ENCODE measurements at places on chromosomes 1 and 21. TPM values are rescaled to one million over a fixed set of nuclear protein-coding genes. Genes with fewer than 3 reads are reported as not detected.

CD5L gene
- not detected for total RNA-seq

NBPF26 gene
- total RNA-seq: 1.0 TPM

TRIM58 gene
- 5.2 TPM for total RNA-seq

CYP2J2 gene
- not detected for total RNA-seq

LGR6 gene
- 0.37 TPM for total RNA-seq

PRRC2C gene
- 201 TPM for total RNA-seq

S100A7 gene
- not detected for total RNA-seq

ARHGAP29 gene
- 1.1 TPM for total RNA-seq

KRTAP21-2 gene
- total RNA-seq: not detected

ZYG11A gene
- 0.59 TPM for total RNA-seq

GBP2 gene
- total RNA-seq: not detected

MMEL1 gene
- total RNA-seq: 4.0 TPM

SPRR2B gene
- total RNA-seq: not detected

GCSAML gene
- total RNA-seq: not detected

CDK18 gene
- total RNA-seq: 1.7 TPM

RIPPLY3 gene
- total RNA-seq: not detected

- no peaks in the 10 kb centered on the region for H3K36me3 ChIP-seq
- peaks cover 2% of the 10 kb centered on the region for H3K27me3 ChIP-seq
- no peak for DNase-seq
- no peak overlapping the region for H3K4me3 ChIP-seq
- H3K27ac ChIP-seq: no peak overlapping the region
- H3K4me1 ChIP-seq: peaks cover 4% of the 10 kb centered on the region
These were observed 249.3 kb downstream of the ZNF648 start for GRCh38 chr1:181812208-181812607.

DNA sequence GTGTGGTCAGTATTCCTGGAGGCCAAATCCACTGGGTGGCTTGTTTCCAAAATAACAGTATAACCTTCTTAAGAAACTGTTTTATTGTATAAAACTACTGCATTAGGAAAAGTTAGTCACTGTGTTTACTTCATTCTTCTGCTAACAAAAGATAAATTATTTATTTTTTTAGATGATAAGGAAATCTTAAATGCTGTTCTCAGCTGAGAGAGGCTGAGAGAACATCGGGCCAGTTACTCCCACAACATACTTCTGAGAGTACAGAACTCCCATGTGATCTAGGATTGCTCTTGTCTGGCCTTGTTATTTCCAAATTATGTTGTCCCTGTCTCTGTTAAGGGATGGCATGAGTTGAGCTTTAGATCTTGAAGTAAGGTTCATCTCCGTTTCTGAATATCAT lies 96.7 kb upstream of the CXADR start:
- no peak overlapping the region for H3K4me3 ChIP-seq
- peaks cover 2% of the 10 kb centered on the region for H3K27me3 ChIP-seq
- no peaks in the 10 kb centered on the region for H3K36me3 ChIP-seq
- no peak for DNase-seq
- no peak overlapping the region for H3K27ac ChIP-seq

- no peak overlapping the region for H3K27ac ChIP-seq
- H3K27me3 ChIP-seq: peaks cover 13% of the 10 kb centered on the region
- peaks cover 3% of the 10 kb centered on the region for H3K4me1 ChIP-seq
- DNase-seq: no peak
- H3K36me3 ChIP-seq: no peaks in the 10 kb centered on the region
These were observed 31.7 kb downstream of the EDN2 start for GRCh38 chr1:41452704-41453290.

DNA sequence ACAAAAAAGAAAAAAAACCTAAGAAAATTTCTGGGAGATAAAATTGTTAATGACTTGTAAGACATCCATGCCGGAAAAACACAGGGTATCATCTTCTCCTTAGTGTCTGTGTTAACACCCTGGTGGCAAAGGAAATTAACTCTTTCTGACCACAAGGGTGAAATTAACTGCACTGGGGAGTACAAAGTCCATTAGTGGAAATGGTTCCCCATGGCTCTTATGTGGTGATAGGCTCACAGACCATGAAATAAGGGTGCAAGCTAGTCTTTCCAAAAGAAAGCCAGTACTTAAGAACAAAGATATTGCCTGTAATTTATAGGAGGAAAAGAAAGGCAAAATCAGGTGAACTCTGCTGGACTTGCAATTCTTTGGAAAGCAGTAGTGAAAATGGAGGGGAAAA lies 185.4 kb downstream of the LRRIQ3 start:
- H3K27ac ChIP-seq: peak overlapping the region; percentile 7
- DNase-seq: no peak
- no peaks in the 10 kb centered on the region for H3K36me3 ChIP-seq

GRCh38 chr21:16597753-16598152 lies 868.0 kb downstream of the USP25 start:
- no peak for DNase-seq
- no peak overlapping the region for H3K27ac ChIP-seq
- H3K36me3 ChIP-seq: no peaks in the 10 kb centered on the region
- no peaks in the 10 kb centered on the region for H3K27me3 ChIP-seq
- H3K4me3 ChIP-seq: no peak overlapping the region

- H3K27me3 ChIP-seq: peaks cover 3% of the 10 kb centered on the region
- peaks cover 9% of the 10 kb centered on the region for H3K4me1 ChIP-seq
- DNase-seq: peak; percentile 52
- H3K4me3 ChIP-seq: no peak overlapping the region
- peaks cover 10% of the 10 kb centered on the region for H3K36me3 ChIP-seq
These were observed 20.6 kb downstream of the RUNX3 start for GRCh38 chr1:24909388-24909898.

GRCh38 chr1:46400421-46400820 lies 6.3 kb downstream of the FAAH start:
- H3K27ac ChIP-seq: no peak overlapping the region
- H3K4me1 ChIP-seq: no peaks in the 10 kb centered on the region
- DNase-seq: no peak
- no peaks in the 10 kb centered on the region for H3K36me3 ChIP-seq

DNA sequence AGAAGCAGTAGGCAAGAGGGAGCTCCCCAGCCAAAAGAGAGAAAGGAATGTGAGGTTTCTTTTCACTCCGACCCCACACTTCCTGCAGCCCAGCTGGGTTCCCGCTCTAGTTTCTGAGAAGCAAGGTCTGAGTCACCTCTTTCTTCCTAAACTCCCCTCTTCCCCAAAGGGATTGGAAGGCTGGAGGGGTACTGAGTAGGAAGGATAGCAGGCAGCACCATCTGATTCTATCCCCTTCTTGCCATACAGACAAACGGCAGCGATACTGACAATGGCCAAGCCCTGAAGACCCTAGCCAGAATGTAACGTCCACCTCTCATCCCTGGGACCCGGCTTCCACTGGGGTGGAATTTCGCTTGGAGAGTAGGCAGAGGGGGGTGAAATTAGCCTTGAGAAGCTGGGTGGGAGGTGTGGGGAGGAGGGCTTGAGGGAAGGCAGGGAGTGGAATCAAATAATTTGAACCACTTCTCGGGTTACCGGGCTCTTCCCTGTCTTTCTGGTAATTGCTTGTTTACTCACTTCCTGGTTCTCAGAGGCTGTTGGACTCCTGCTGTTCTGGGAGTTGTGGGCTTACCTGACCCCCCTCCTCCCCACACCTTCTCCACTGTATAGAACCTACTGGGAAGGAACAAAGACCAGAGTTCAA lies 13.2 kb downstream of the IER5 start:
- peaks cover 54% of the 10 kb centered on the region for H3K4me1 ChIP-seq
- H3K4me3 ChIP-seq: no peak overlapping the region
- H3K27ac ChIP-seq: no peak overlapping the region

DNA sequence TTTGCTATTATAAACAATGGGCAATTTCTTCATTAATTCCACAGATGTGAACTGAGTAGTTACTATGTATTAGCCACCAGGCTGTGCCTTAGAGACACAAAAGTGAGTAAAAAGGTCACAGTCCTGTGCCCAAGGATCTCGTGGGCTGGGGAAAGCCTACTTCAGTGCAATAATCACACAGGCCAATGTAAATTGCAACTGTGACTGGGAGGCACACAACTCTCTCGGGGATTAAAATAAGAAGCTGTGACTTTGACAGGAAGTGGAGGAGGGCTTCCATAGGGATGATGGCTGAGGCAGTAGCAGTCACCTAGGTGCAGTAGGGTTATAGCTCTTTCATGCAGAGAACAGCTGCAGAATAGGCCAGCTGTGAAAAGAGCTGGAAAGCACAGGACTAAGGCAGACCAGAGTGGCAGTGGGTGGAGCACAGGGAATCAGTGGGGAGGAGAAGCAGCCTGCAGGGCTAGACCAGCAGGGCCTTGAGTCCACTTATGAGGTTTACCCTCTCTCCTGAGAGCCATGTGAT lies 121.9 kb downstream of the MAB21L3 start:
- peaks cover 3% of the 10 kb centered on the region for H3K27me3 ChIP-seq
- H3K4me1 ChIP-seq: peaks cover 4% of the 10 kb centered on the region
- no peak overlapping the region for H3K4me3 ChIP-seq
- H3K36me3 ChIP-seq: no peaks in the 10 kb centered on the region

DNA sequence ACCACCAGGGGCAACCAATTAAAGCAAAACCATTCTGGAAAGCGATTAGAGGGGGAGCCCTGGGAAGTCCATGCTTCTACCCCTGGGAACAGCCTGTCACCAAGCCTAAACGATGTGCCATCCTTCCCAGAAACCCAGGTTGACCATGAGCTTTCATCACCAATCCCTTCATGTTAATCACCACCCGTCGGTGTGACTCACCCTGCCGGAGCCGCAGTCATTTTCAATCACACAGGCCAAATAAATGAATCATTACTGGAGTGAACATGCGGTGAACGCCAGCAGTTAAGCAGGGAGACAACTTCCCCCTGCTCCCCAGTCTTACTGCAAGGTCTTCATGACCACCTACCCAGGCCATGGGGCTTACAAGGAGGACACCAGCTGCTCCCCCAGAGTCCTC lies 308.8 kb downstream of the AJAP1 start:
- no peak overlapping the region for H3K4me3 ChIP-seq
- H3K36me3 ChIP-seq: peaks cover 11% of the 10 kb centered on the region
- no peak for DNase-seq
- H3K4me1 ChIP-seq: no peaks in the 10 kb centered on the region

DNA sequence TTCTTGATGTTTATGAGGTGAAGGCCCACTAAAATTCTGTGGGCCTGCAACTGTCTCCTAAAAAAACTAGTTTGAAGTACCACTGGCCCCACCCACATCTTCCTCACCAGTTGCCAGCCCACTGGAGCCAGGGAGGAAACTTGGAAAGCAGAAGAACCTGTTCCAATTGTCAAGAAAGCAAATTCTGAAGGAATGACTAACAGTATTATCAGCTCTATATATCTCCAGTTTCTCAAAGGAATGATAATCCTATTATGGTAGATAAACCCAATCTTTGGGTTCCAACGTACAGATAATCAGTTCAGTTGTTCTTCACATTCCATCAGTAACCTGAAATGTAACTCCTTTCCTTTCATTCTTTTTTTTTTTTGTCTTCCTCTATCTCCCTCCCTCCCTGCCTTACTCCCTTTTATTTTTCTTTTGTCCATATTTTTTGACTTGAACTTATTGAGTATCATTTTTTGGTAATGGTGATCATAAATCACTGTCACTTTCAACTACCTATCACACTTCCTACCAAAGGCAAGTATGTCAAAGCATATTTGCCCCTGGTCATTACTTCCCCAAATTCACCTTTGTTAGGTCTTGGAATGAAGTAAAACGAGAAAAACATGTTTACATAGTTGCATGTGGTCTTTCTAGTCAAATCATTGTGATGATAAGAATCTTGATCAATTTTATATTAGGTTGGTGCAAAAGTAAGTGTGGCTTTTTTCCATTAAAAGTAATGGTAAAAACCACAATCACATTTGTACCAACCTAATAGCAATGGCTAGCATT lies 943.4 kb downstream of the TTLL7 start:
- H3K4me3 ChIP-seq: no peak overlapping the region
- peaks cover 9% of the 10 kb centered on the region for H3K36me3 ChIP-seq
- no peak overlapping the region for H3K27ac ChIP-seq
- no peaks in the 10 kb centered on the region for H3K4me1 ChIP-seq
- H3K27me3 ChIP-seq: no peaks in the 10 kb centered on the region

DNA sequence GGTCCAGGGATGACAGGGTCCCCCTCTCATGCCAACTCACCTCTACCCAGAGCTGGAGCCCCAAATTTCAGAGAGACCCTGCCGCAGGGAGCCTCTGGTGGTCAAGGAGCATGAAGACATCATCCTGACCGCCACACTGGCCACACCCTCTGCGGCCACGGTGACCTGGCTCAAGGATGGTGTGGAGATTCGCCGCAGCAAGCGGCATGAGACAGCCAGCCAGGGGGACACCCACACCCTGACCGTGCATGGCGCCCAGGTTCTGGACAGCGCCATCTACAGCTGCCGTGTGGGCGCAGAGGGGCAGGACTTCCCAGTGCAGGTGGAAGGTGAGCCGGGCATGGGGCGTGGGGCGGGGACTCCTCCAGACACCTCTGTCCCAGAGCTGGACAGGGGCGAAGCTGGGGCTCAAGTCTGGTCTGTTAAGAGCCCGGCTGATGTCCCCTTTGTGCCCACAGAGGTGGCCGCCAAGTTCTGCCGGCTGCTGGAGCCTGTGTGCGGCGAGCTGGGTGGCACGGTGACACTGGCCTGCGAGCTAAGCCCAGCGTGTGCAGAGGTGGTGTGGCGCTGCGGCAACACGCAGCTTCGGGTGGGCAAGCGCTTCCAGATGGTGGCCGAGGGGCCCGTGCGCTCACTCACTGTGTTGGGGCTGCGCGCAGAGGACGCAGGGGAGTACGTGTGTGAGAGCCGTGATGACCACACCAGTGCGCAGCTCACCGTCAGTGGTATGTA lies 66.0 kb downstream of the OBSCN start:
- H3K27me3 ChIP-seq: peaks cover 6% of the 10 kb centered on the region
- no peak overlapping the region for H3K27ac ChIP-seq
- H3K4me3 ChIP-seq: no peak overlapping the region
- no peak for DNase-seq
- H3K4me1 ChIP-seq: no peaks in the 10 kb centered on the region

GRCh38 chr1:113109908-113110554 lies 37.0 kb downstream of the LRIG2 start:
- H3K4me3 ChIP-seq: no peak overlapping the region
- no peak overlapping the region for H3K27ac ChIP-seq
- no peaks in the 10 kb centered on the region for H3K4me1 ChIP-seq
- H3K27me3 ChIP-seq: no peaks in the 10 kb centered on the region
- H3K36me3 ChIP-seq: no peaks in the 10 kb centered on the region
- DNase-seq: no peak

DNA sequence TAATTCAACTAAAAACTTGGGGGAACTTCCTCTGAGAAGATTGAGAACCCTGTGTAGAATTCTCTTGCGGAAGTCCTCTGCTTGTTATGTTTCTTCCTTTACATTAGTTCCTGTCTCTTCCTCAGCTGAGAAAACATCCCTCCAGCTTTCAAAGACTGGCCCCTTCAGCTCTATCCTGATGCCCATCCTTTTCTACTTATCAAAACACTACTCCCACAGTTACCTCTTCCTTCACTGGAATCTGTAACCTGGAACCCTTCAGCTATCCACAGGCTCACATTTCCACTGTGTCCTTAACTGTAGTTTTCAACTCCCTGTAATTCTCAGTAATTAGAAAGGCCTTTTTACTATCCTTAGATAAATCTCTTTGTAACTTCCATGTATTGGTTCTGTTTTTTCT lies 6.0 kb upstream of the DEDD start:
- H3K36me3 ChIP-seq: no peaks in the 10 kb centered on the region
- H3K4me3 ChIP-seq: no peak overlapping the region
- H3K27me3 ChIP-seq: no peaks in the 10 kb centered on the region
- DNase-seq: no peak
- no peaks in the 10 kb centered on the region for H3K4me1 ChIP-seq
